GM04503 (cell line): ENCODE measurements at places on chromosomes 5 and 9.
A peak's percentile ranks its signal among the peaks of the same experiment; 100 is the strongest.

DNA sequence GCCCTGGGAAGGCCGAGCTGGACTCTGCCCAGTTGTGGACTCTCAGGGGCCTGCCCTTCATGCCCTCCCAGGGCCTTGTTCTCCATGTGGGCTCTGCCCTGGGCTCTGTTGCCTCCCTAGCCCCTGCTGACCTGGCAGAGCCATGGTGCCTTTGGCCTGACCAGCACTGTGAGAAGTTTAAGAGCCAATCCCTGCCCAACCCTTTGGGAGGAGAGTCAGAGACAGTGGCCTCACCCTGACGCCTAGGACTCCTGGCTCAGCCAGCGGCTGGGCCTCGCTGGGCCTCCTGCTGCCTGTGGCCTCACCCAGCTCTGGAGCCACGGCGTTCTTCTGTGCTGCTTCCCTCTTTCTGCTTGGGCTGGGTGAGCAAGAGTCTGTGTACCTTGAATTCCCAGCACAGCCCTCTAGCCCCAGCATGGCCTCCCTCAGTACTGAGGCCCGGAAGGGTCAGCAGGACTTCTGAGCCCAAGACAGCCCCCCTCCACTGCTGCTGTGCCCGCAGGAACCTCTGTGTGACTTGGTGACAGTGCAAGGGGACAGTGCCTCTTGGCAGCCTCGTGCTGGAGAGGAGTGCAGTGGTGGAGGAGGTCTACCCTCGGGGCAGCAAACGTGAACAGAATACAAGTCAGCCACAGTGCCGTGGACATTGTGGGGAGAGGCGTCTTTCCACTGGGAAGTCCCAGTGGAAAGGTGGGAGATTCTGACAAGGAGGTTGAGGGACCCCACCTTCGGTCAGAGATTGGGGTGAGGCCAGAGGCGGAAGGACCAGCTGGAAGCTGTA is 97.4 kb downstream of the CACNA1B start:
- DNase-seq: no peak

DNA sequence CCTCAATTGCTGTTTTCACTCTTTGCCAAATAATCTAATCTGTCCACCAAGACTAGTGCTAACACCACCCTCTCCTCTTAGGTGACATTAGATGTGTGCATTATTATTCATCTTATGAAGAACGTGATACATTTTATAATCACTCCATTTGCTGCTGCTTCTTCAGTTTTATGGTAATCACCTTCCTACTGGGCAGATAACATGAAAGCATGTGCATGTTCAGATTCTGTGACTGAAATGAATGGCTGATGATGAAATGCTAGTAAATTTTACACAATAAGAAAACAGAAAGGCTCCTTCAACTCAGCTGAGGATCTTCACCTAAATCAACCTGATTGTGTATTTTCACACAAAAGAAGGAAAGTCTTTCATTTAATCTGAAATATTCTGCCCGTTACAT is 577.6 kb downstream of the CSNK1G3 start:
- no peak for DNase-seq

GRCh38 chr5:111134864-111135263 is 42.7 kb downstream of the WDR36 start:
- no peak for DNase-seq

DNA sequence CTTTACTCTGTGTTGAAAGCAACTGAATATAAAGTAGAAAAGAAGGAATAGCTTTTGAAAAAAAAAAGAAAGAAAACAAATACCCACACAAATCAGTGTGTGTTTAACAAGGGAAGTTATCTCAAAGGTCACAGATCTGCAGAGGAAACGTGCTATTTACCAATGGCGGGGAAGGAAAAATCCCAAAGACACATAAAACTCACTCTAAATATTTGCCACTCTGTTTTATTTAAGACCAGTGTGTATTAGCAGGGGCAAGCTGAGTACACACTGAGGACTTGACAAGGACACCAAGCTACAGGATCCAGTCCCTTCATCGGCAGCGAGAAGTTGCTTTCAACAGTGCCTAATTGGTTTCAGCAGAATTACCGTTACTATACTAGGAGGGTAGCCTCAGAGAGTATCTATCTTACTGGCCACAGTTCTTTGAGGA is 252.5 kb downstream of the DEPDC1B start:
- no peak for DNase-seq

DNA sequence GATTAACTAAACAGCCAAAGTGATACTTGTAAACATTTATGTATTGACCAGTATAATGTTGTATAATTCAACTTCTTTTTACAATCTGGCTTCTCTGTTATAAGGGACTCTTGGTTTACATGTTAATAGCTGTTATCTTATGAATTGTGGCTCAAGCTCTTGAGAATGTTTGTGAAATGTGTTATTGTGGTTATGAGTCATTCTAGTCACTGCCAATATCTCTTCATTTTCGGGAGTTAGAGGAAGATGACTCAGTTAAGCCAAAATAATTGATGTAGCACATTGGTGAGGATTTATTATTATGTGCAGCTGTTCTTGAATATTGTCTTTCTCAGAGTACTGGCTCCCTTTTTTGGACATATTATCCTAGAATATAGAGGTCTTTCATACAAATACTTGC is 655.2 kb upstream of the RIOK2 start:
- peak; percentile 93 for DNase-seq

DNA sequence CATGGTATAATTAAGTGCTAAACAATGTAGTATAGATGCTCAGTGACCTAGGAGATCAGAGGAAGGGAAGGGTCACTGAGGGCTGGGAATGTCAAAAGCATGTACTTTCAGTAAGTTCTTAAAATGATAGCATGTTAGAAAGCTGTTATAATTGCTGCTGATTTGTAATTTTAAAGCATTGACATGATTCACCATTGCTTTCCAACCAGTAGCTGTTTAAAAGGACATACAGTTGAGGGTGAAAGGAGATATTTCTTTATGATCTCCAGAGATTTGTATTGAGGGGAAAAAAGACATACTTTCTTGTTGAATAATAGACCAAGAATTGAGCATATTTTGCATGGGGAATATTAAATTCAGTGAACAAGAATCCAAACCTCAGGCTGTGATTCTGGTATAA is 1.2 kb upstream of the SLC1A3 start:
- DNase-seq: no peak

- DNase-seq: peak; percentile 84
Observed at GRCh38 chr5:15533129-15533893, 33.3 kb downstream of the FBXL7 start.

GRCh38 chr9:91162311-91162710 is 199.4 kb downstream of the AUH start:
- DNase-seq: no peak

DNA sequence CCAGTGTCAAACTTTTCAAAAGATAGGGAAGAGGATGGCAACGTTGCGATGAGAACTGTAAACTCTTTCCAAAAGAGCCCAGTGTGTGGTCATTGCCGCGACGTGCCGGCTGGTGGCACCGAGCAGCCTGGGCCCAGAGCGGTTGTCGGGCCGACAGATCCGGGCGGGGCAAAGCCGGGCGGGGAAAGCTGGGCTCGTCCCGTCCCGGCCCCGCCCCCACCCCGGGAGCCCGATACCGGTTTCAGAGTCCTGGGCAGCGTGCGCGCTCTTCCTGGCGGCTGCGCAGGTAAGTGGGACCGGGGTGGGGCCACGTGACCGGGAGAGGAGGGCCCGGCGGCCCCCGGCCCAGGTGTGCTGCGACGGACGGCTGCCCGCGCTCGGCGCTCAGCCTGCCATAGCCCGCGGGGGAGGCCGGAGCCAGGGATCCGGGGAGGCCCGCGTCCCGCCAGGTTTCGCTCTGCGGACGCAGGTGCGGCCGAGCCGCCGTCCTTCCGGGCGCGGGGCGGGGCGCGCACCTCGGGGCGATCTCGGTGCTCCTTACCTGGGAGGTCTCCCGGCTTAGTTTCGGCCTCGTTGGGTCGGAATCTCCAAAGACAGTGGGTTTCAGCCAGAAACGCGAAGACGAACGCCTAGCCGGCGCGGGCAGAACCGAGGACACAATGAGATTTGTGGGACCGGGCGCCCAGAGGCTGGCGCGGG is at the start of gene MARVELD2:
MARVELD2 (plus strand) TSS at position 232 of the 699 bp plus-strand sequence. CDS start 4,270 bp downstream, outside the sequence.
- DNase-seq: no peak

GRCh38 chr5:169668732-169669131 is 31.7 kb downstream of the DOCK2 start:
- DNase-seq: no peak

- DNase-seq: no peak
Observed at GRCh38 chr5:96968614-96969013, 32.7 kb downstream of the LNPEP start.

GRCh38 chr5:143606043-143606752 is 202.7 kb upstream of the NR3C1 start:
- DNase-seq: no peak

GRCh38 chr9:127589955-127590370 is 22.1 kb upstream of the STXBP1 start:
- DNase-seq: no peak

GRCh38 chr5:109876030-109876725 is 186.5 kb downstream of the MAN2A1 start:
- DNase-seq: no peak

DNA sequence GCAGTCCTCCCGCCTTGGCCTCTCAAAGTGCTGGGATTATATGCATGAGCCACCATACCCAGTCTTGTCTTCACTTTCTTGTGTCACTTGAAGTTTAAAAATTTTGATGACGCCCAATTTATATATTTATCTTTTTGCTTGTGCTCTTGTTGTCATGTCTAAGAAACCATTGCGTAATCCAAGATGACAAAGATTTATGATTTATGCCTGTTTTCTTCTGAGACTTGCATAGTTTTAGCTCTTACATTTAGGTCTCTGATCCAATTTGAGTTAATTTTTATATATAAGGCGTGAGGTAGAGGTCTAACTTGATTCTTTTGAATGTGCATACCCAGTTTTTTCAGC is 18.6 kb downstream of the ANKHD1 start:
- no peak for DNase-seq

- no peak for DNase-seq
Observed at GRCh38 chr5:101976933-101977332, 319.2 kb downstream of the SLCO4C1 start.

DNA sequence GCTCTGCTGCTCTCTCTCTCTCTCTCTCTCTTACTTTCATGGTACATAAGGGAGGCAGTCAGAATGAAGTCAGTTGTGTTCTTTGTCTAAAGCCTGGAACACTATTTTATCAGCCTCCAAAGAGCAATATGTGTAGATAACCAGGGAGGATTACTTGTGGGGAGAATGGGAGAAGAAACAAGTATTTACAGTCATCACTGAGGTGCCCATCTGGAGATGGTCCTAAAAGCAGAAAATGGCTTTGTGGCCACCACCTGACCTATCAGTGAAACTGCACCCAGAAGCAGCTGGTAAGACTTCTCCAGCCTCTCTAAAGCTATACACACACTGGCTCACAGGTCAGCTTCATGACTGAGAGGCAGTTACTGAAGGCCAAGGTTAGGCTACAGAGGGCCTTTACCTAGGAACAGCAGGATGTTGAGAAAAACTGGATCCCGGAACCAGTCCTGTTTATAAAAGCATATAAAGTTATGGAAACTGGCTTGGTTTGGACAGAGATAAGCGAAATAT is 75.1 kb downstream of the MRPS27 start:
- DNase-seq: no peak

DNA sequence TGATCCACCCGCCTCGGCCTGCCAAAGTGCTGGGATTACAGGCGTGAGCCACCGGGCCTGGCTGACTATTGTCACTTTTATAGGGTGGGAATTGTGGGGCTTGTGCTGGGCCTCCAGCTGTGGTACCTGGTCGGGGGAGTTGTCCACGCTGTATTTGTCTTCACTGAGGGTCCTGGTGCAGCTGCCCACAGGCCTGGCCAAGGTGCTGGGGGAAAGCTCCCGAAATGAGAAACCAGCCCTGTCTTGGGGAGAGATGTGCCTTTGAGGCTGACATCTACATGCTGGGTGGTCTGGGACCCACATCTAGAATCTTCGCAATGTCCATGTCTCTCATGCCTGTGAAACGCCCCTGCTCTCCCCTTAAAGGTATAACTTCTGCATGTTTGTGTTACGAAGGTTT is 2.6 kb downstream of the EXOC3 start:
- no peak for DNase-seq

- DNase-seq: no peak
Observed at GRCh38 chr9:117063721-117064471, 351.0 kb downstream of the ASTN2 start.

GRCh38 chr9:136327304-136327974 is at the start of gene GPSM1:
GPSM1 (plus strand) TSS chr9:136327539; CDS start chr9:136327696, 157 bp downstream.
- no peak for DNase-seq

GRCh38 chr5:149423049-149423793 is 44.1 kb upstream of the IL17B start:
- DNase-seq: no peak

DNA sequence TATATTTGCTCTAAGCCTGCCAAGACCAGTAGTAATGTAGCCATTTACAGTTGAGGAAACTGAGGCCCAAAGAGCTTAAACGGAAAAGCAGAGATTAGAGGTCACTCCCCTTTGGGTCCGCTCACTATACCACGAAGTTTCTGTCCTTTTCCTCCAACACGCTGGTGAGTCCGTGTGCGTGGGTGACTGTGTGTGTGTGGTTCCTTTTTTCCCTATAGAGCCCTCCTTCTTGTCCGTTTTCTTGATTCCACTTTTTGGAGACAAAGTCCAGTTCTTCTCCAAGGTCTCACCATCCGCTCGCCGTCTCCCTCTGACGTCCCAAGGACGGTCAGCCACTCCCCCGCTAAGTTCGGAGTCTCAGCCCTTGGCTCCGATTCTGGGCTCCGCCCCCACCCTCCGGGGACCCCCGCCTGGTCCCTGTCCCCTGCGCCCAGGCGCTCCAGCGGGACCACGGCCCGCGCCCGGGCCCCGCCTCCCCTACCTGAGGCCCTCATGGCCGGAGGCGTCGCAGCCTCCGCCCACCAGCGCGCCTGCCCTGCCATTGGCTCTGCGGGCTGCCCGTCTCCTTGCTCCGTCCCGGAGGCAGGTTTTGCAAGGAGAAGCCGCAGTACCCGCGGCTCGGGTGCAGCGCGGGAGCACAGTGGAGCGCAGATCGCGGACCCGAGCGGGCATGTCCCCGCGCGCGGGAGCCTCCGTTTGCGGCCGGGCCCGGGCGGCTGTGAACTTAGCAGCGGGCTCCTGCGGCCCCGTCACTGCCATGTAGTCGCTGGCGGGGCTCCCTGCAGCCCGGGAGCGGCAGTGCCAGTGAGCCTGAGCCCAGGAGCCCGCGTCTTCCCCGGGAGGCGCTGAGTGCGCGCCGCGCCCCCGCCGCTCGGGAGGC is at the start of gene MAST4:
MAST4 (plus strand) TSS at position 638 of the 880 bp plus-strand sequence. CDS start 263 bp downstream, outside the sequence.
- DNase-seq: peak; percentile 28

DNA sequence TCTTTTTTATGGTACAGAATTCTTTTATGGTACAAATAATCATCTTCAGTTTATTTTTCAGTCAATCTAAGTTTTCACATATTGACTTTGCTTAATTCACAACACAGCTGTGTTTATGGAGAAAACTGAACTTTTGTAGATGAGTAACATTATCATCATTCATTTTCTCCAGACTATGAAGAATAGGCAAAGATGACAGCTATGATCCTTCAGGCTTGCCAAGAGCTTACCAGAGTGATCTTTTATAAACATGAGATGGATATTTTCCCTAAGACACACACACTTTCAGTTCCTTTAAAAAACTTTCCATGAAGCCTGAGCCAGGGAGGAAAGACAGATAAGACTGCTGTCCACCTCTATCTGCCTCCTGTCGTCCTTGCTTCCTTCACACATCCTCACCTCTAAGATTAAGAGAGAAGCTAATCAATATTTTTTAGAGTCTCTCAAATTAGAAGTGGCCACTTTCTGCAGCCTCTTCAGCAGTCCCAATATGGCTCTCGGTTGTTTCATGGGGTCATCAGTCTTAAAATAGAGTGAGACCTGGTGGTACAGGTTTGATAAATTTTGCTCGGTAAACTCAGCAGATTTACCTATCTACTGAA is 108.1 kb upstream of the SLC27A6 start:
- no peak for DNase-seq

GRCh38 chr5:2887481-2888348 is 136.2 kb upstream of the IRX2 start:
- DNase-seq: no peak

- DNase-seq: no peak
Observed at GRCh38 chr9:113929634-113930389, 53.7 kb downstream of the ZNF618 start.
